Urinary bladder (tissue), 4 donors: ENCODE measurements at places on chromosomes 1 and 21. TPM values are rescaled to one million over a fixed set of nuclear protein-coding genes. Genes with fewer than 3 reads are reported as not detected.
A peak's percentile ranks its signal among the peaks of the same experiment; 100 is the strongest.

GRCh38 chr1:4962836-4963235, 308.4 kb downstream of the AJAP1 start:
- no peak for DNase-seq

DNA sequence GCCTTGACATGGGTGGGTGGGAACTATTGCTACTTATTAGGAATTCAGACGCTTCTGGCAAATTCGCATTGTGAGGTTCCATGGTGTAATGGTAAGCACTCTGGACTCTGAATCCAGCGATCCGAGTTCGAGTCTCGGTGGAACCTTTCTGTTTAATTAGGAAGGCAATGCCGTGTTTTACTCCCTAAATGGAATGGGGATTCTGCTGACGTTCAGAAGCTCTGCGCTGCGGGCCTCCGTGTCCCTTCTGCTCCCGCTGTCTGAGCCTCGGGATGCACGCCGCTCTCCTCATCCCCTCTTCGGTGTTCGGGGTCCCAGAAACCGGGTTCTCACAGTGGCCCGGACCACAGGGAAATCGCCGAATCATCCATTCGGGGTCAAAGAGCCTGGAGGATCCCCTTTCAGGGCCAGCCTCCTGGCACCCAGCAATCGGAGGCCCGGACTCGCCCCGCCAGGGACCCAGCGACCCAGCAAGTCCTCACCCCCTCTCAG, 280.3 kb downstream of the FAM72C start:
- DNase-seq = no peak

DNA sequence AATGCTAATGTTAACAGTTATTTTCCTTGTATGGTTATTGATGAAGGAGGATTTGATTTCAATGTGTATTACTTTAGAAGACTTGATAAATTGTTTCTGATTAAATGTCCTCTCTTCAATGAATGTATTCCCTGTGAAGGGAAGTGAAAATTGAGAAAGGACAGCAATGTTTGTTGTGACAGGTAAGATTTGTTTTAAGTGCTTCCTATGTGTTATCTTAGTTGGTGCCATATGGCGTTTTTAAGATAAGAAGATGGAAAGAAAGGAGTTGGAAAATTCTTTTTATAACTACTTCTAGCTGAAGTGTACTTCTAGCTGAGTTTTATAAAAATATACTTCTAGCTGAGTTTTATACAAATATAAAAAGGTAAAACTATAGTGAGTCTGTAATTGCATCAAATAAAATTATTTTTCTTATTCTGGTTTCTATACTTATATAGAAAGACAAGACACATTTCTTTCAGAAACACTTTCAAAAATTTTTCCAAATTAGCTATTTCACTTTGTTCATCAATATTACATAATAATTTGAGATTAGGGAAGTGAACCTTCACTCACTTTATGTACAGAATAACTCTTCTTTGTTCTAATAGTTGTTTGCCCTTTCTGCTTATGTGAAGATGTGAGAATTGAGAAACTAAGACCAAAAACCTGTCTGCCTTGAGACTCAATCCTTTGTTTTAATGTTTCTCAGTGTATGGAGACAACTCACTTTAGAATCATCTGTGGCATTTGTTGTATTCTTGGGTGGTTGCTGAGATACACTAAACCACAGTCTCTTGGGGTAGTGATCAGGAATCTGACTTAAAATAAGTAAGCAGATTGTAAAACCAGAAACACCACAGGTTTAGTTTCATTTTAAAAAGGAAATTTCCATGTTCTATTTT, 382.9 kb upstream of the B3GALT2 start:
- DNase-seq = no peak

DNA sequence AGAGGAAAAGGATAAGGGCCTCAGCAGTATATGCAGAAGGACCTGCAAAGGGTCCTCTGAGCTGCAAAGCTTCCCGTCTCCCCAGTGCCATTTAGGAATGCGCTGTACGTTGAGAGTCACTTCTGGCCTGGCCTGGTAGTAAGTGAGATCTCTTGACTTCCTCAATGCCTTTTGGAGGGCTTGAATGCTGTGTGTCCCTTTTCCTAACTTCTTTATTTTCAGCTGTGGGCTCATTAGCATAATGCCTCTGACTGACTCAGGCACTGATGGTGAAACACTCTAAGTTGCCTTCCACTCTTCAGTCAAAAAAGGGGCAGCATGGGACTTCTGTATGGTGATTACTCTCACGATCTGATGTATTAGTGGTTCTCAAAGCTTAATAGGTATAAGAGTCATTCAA, 49.9 kb downstream of the XCL1 start:
- no peak for DNase-seq

DNA sequence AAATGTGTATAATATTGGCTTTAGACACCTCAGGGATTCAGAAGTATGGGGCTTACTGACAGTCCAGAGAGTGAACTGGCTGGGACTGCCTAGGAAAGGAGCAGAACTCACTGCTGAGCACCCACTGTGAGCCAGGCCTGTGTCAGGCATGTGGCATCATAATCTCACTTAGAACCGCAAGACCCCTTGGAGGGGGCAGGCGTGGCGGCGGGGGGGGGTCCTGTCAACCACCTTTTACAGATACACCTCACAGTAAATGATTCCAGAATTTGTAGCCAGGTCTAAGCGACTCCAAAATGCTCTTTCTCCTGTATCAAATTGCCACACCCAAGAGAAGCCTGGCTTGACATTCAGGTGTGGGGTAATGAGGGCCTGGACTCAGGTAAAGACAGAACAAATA, 235.5 kb downstream of the KCNH1 start:
- DNase-seq = no peak

- DNase-seq = no peak
Measured at GRCh38 chr1:159077120-159077961, 775 bp upstream of the AIM2 start.

DNA sequence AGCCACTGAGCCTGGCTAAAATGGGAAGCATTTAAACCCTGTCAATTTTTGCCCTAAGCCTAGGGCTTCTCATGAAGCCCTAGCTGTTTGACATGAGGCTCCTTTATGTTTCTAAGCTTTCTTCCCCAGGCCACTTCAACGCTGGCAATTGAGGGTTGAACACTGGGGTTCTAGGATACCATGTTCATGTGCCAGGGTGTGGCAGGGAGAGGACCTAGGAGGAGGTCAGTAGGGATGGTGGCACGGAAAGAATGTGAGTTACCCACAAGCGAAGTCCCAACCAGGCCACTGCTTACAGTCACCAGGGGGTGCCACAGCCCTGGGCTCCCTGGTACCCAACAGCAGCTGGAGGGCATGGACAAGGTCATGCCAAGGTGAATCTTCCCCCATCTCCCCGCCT, 90.8 kb upstream of the AJAP1 start:
- DNase-seq = no peak

- no peak for DNase-seq
Measured at GRCh38 chr1:2904191-2904590, 102.7 kb upstream of the TTC34 start.

DNA sequence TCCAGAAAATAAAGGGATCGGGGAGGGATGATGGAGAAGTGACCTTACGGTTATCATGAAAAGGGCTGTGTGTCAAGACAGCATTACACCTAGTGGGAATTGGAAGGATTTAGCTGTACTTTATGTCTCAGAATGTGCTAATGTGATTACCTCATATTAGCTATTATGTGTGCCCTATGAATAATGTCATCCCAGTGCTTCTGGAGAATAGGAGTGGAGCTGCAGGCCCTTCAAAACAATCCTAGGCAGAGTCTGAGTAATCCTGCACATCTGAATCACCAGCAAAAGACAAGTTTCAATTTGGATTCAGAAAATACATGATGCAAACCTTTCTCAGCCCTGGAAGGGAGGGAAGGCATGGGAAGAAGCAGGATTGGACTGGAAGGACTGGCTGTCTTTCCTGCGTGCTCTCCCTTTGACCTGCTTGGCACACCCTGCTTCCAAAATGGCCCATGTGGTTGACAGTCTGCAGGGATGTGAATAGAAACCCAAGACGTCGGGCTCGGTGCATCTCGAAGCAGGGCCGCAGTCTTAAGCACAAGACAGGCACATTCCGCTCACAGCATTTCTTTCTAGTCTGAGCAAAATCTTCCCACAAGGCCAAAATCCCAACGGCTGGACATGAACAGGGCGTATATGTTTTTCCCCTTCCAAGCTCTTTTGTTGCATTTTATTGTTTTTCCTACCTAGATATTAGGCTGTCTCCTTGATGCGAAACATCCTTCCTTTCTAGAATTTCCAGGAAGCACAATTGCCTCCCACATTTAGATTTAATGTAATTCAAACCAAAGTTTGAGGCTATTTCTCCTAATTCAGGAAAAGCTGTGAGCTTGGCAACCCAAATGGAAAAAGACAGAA, 54.3 kb upstream of the TARBP1 start:
- DNase-seq = peak; percentile 77

- peak; percentile 25 for DNase-seq
Measured at GRCh38 chr1:177246710-177247580, 76.2 kb downstream of the BRINP2 start.

DNA sequence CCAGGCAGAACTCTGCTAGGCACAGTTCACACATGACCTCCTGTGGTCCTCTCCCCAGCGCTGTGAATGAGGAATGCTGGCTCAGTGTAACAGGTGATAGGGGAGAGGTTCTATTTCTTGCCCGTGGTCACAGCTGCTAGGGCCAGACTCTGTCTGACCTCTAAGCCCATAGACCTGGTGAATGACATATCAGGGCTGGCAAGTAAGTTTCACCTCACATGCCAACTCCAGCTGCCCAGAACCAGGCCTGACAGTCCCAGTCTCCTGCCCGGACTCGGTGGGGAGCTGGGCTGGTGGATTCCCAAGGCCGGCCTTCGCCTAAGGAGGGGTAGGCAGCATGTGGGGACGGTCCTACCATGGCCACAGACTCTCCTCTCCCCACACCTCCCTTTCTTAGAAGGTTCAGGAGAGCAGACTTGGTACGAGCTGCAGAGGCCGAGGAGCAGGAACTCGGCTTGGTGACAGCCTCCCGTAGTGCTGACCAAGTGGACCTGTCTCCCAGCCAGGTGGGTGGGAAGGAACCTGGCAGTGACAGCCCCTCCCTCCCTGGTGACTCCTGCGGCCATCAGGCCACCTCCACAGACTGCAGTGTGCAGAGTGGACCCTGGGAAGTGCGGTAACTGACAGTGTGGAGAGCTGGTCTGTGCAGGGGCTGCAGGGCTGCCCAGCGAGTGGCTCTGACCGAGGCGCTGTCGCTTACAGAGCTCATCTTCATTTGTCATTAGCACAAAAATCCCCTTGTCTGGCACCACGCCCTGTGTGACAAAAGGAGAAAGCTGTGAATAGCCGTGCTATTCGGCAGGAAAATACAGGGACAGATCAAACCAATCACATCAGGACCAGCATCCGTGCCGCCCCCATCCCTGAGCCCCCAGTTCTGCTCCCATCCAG, 74.6 kb downstream of the SCCPDH start:
- no peak for DNase-seq

GRCh38 chr1:225880222-225880588, 2.0 kb downstream of the TMEM63A start:
- DNase-seq = no peak

DNA sequence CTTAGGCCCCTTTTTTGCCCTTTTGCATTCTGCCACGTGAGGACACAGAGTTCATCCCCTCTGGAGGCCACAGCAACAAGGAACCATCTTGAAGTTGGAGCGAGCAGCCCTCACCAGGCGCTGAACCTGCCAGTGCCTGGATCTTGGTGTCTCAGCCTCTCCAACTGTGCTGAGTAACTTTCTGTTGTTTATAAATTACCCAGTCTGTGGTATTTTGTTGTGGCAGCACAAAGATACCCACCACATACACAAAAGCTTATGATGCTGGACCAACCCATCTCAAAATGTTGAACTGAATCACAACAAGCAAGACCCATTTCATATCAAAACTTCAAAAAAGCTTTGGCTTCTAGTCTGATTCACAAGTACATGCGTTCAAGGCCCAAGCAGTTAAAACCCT, 649.9 kb downstream of the KIF26B start:
- no peak for DNase-seq

GRCh38 chr1:41802532-41803501, 115.9 kb downstream of the HIVEP3 start:
- no peak for DNase-seq

- no peak for DNase-seq
Measured at GRCh38 chr1:200755456-200755855, 16.8 kb downstream of the CAMSAP2 start.

DNA sequence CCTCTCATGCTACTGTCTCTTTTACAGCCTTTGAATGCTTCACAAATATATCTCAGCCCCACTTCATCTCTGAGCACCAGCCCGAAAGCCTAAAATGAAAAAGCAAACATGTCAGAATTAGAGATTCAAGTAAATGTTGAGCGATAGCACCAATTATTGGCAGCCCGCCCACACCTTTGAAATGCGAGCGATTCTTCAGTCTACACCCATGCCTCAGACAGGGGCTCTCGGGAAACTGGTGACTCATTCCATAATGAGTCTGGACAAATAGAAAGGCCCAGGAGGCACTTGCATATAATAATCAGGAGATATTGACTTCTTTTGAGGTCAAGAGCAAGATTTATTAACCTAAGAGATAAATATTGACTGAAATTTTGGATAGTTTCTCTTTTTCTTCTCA, 487.3 kb upstream of the PTBP2 start:
- DNase-seq = peak; percentile 40

DNA sequence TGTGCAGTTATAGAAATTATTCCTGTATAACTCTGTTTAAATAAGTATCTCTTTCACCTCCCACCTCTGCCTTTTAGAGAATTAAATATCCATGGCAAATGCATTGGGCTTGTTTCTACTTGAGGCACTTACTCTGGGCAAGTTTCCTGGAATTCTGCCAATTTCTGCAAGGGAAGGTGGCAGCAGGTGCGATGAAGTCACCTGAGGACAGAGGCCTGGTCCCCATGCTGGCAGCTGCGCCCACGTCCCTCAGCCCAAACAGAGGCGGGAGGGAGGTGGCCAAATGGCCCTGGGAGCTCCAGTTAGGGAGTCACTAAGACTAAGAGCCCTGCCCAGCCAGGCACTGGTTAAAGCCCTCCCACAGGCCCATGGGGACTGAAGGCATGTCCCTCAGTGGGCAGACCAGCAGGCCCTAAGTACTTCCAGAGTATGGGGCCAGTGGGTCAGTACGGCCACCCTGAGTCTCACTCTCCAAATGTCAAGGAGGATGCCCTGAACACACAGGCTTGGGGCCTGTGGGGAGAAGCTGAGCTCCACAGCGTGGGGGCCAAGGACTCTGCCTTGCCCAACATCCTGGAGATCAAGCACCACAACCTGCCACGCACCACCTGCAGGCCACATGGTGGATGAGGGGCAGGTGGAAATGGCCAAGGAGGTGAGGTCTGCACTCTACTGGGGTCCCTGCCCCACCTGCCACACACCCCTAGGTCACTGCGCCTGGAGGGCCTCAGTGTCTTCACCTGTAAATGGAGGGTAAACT, 19.4 kb downstream of the ACOT7 start:
- peak; percentile 54 for DNase-seq

Gene RGS16
- total RNA-seq = 7.9 TPM

Gene CYP2J2
- 14.2 TPM for total RNA-seq

Gene ESPN
- total RNA-seq = 0.58 TPM

Gene CFHR3
- total RNA-seq = 0.48 TPM

Gene PROK1
- total RNA-seq = not detected

Gene SYNC
- total RNA-seq = 22.4 TPM

Gene FOXJ3
- total RNA-seq = 103 TPM

Gene PLPP3
- total RNA-seq = 256 TPM

Gene TBX19
- 1.1 TPM for total RNA-seq

Gene YY1AP1
- 166 TPM for total RNA-seq
